ENCODE measurements at places on chromosomes 11 and 22.

GRCh38 chr11:67090717-67091116 lies 28.3 kb upstream of the KDM2A start:
- no peak for DNase-seq

DNA sequence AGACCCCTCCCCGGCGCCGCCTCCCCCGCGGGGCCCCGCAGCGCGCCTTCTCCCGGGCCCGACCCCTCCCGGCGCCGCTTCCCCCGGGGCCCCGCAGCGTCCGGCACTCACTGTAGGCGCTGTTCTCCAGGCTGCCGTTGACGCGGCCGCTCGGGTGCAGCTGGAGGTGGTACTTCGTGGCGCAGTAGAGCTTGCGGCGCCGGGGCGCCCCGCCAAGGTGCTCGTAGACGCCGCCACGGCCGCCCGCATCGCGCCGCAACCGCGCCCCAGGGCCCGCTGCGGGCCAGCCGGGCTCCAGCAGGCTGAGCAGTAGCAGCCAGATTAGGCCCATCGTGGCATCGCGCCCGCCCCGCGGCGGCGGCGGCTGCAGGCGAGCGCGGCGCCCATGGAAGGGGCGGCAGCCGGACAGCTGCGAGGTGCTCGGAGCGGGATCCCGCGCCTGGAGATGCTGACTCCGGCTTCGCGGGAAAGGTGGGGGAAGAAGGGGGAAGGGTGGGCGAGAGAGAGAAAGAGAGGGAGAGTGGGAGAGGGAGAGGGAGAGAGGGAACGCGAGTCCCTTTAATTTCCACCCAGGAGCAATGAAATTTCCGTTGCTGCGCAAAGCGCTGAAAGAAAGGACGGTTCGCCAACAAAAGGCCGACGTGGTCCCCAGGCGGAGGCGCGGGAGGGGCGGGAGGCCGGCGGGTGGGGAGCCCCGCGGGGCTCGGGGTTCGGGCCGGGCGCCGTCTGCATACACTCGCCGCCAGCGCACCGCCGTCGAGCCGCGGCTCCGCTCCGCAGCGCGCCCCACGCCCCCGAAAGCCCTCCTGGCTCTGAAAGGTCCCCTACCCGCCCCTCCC lies at the start of gene FGF3:
TSS of gene FGF3 (minus strand) at position 814 of the 839 bp plus-strand sequence. CDS start at position 331, 483 bp downstream.
- DNase-seq = no peak

DNA sequence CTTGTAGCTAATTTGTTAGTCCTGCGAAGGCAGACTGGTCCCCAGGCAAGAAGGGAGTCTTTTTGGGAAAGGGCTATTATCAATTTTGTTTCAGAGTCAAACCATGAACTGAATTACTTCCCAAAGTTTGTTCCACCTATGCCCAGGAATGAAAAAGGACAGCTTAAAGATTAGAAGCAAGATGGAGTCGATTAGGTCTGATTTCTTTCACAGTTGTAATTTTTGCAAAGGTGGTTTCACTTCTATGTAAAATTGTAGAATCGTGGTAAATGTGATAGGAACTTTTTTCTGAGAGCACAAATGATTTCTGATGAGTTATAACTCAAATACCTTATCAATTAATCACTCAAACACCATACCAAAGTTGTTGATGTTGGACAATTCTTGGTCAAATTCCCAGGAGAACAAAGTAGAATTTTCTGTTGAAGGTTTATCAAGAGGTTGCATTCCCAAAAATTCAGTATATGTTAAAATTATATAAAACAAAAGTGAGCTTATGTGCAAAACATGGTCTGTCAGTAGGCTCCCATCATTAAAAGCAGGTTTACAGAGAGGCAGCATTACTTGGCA lies 2.9 kb upstream of the CTSC start:
- no peak for DNase-seq

DNA sequence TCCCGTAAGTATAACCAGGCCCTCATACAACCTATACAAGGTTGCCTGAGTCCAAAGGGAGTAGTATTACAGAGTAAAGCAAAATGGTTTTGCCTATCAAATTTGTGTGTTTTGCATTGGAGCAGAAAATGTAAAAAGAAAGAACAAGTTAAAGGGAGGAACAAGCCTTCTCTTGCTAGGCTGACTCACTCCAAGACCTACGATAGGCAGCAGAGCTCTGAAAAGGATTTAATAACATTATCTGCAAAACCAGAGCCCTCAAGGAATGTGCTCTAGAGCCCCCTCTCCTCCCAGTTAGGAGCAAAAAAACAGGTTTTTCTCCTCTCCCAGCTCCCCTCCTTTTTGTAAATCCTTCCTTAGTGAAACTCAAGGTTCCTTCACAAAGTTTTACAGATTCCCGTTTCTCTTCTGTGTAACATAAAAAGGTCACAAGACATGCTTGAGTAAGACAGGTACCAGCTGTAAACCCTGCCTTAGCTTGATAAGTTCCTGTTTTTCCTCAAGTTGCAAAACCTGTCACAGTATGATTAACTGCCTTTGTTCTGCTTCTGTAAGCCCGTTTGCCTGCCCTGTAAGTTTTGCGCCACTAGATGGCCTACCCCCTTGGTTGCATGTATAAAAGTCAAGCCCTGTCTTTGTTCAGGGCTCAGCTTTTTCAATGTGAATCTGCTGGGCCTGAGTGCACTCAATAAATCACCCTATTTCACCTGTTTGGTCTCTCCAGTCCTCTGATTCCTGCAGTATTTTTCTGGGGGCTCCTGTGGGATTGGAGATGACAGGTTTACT lies 498.2 kb downstream of the KCNA4 start:
- DNase-seq = no peak

DNA sequence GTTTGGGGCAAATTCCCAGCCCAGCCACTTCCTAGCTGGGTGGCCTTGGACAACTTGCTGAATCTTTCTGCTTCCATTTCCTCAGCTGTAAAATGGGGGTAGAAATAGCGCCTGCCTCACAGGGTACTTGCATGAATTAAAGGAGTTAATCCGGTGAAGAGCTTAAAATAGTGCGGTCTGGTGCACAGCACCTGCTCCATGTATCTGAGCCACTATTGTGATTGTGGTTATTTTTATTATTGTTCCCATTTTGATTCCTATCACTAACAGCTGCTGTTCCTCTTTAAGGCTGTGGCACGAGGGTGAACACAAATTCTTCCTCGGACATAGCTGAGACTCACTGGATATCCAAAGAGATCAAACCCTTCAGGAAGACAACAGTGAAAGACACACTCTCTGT lies 46.9 kb upstream of the TP53I11 start:
- DNase-seq = no peak

DNA sequence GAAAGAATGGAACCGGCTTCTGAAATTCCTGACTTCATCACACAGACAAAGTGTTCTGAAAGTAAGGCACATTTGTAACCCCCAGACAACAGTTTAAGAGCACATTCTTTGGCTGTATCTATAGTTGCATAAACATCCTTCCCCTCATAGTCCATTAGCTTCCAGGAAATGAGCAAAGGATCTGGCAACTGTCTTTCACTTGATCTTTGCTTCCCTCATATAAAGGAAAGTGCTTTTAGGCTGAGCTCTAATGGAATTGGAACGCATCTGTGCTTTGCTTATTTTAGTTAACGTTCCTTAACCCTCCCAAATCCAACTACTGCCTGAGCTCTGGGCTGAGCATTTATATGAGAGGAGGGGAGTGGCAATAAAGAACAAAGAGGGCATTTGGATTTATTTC lies 76.9 kb upstream of the API5 start:
- no peak for DNase-seq
